ENCODE measurements at places on chromosomes 13 and 19. TPM values are rescaled to one million over a fixed set of nuclear protein-coding genes. Genes with fewer than 3 reads are reported as not detected.

The ZIK1 gene
- polyA plus RNA-seq: 2.5 TPM

The GGACT gene
- 8.4 TPM for polyA plus RNA-seq

DNA sequence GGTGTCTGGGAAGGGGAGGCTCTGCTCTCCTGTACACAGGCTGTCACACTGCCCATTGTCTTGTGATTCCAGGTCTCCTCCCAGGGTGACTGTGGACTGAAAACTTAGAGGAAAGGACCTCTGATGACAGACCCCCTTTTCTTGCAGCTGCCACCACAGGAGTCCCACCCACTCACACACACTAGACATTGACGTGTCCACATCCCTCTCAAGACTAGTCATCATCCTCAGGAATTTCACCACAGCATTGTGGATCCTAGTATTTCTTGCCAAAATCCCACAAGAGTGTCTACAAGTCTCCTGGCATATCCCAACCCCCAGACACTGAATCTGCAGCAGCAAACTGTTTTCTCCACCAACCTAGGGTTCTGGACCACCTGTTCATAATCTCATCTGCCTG lies 5.3 kb downstream of the ZNF85 start:
- peak; percentile 2 for DNase-seq

DNA sequence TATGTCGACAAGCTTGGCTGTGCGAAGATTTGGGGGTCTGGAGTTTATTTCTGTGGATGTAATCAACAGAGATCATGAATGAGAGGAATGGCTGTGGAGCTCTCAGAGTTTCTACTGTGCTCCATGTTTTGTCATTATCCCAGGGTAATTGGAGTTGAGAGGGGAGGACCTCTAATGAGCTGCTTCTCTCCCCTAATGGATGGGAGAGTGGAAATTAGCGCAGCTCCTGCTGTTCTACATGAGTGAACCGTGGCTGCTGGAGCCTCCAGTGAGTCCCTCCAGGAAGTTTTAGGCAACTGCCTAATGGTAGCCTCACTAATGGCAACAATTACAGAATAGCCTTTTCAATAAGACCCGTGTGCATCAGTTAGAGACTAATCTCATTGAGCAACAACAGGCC lies 31.3 kb upstream of the FGF9 start:
- no peak for DNase-seq

- DNase-seq: no peak
These were observed 704 bp downstream of the CHST8 start for GRCh38 chr19:33622505-33622808.

- peak; percentile 45 for DNase-seq
These were observed 6.8 kb downstream of the GAMT start for GRCh38 chr19:1394252-1395193.

Measured in foreskin keratinocyte (primary cell).